ENCODE measurements at places on chromosomes 1 and 21.

- DNase-seq: peak; percentile 68
Observed at GRCh38 chr1:23673086-23673813, 18.4 kb upstream of the RPL11 start.

DNA sequence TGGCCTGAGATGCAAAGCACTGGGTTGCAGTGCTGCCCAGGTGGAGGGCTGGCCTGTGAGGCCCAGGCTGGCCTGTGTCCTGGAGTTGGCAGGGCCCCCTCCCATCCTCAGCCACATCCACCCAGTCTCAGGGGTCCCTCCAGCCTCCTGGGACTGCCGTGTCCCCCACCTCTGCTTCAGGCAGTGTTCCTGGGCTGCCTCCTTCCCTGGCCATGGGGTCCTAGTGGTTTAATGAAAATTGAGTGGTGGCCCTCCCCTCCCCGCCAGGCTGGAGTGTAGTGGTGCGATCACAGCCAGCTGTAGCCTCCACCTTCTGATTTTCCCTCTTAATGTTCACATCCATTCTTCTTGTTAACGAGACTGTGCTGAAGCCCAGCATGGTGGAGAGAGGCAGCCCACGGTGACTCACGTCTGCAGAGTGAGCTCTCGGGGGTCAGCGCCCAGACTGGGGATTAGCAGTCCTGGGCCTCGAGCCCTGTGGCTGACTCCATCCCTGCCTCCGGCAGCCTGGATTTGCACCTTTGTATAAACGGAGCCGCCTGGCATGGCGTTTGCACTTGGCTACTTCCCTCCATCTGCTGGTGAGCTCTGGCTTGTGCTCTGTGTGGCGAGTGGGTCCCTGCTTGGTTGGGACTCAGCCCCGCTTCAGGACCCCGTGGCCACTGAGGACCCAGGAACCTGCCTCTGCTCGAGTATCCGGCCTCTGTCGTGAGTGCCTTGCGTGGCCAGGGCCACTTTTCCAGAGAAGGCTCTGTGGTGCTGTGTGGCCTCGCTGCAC is 6.9 kb downstream of the MIB2 start:
- DNase-seq: no peak

DNA sequence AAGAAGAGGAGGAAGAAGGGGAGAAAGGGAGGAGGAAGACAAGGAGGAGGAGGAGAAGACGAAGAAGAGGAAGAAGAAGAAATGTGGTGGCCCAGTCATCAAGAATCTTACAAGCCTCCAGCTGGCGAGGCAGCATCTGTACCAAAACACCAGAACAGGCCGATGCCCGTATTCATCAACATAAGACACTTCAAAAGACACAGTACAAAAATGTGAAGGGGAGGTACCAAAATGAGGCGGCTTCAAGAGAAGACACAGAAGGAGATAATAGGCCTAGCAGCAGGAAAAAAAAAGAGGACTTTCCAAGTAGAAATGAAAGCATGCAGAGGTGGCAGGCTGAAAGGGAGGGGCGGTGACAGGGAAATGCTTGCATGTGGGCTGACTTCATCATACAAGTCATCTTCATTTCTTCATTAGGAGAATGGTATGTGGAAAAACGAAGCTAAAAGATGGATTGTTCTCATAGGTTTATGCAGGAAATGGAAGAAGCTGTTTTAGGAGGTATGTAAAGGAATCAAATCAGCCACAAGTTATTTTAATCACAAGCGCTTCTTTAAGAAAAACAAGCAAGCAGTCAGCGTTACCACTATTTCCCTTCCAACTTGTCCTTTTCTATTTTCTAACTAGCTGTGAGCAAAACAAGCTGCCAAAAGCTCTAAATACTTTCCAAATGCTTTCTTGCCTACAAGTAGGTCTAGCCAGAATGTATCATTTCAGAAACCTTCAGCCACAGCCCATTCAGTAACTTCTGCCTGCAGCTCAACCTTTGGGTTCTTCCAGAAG is 192.3 kb downstream of the SLC45A1 start:
- no peak for DNase-seq

GRCh38 chr1:183000167-183000962 is 22.9 kb upstream of the LAMC1 start:
- DNase-seq: no peak

DNA sequence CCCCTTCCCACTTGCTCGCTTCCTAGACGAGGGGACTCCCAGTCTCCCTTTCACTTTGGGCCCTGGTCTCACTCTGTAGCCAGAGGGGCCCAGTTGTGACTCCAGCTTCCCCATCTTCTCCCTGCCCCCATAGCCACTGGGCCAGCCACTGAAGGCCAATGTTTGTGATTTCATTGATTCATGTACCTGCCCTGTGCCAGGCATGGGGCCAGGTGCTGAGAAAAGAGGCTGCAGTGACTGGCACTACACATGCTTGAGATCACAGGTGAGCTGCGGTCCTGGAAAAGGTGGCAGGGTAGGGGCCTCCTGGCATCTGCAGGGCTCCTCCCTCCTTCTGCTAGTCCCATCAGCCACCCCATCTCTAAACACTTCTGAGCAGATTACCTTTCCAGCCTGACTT is 345.3 kb upstream of the VAMP3 start:
- no peak for DNase-seq

GRCh38 chr1:3811595-3811911 is 15.3 kb upstream of the LRRC47 start:
- no peak for DNase-seq
